ENCODE measurements at places on chromosomes 1 and 21. TPM values are rescaled to one million over a fixed set of nuclear protein-coding genes. Genes with fewer than 3 reads are reported as not detected.

- no peak overlapping the region for H3K4me3 ChIP-seq
- no peak overlapping the region for H3K27ac ChIP-seq
- H3K36me3 ChIP-seq = peaks cover 2% of the 10 kb centered on the region
- no peaks in the 10 kb centered on the region for H3K27me3 ChIP-seq
- no peak for DNase-seq
- peaks cover 4% of the 10 kb centered on the region for H3K4me1 ChIP-seq
These were observed 23.4 kb downstream of the RCAN3 start for GRCh38 chr1:24526045-24526444.

DNA sequence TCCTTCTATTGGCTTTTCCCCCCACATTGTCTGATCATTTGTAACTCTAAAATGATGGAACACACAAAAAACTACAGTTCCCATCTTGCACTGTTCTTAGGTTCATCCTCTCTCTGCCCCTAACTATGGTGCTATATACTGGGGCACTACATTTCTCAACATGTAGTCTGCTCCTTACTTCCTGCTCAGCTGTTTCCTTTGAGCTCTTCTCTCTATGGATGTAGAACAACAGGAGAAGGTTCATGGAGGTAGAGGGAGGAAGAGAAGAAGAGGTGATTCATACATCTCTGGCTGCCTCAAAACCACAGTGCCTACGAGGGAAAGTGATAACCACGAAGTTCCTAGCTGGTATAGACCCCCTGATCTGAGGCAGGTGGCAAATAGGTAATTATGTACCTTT is 7.0 kb upstream of the C1orf146 start:
- H3K36me3 ChIP-seq = no peaks in the 10 kb centered on the region
- H3K4me1 ChIP-seq = no peaks in the 10 kb centered on the region
- no peak overlapping the region for H3K27ac ChIP-seq
- H3K27me3 ChIP-seq = no peaks in the 10 kb centered on the region
- no peak overlapping the region for H3K4me3 ChIP-seq
- DNase-seq = no peak

DNA sequence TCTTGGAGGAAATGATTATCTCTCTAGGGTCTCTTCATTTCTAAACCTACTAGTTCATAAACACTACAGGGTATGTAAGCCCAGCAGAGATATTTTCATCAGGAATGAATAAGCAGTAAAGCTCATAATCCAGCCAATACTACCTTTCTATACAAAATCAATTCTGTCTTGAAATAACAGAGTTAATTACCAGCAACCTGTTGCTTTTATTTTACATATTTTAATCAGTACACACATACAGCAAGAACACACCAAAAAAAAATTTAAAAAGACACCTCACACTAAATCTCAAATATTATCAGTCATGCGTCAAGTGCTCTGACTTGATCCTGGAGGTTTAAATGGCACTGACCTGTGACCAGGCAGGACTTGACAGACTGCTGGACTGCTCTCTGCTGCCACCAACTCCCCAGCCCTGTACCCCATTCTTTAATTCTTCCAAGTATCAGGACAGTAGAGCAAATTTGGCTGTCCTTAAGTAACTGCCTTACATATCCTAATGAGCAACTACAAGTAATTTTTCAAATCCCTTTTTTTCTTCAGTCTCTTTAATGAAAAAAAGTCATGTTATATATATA is 98.5 kb downstream of the CDC42BPA start:
- H3K36me3 ChIP-seq = no peaks in the 10 kb centered on the region
- peaks cover 26% of the 10 kb centered on the region for H3K4me1 ChIP-seq
- no peak overlapping the region for H3K27ac ChIP-seq
- no peak overlapping the region for H3K4me3 ChIP-seq
- no peaks in the 10 kb centered on the region for H3K27me3 ChIP-seq

DNA sequence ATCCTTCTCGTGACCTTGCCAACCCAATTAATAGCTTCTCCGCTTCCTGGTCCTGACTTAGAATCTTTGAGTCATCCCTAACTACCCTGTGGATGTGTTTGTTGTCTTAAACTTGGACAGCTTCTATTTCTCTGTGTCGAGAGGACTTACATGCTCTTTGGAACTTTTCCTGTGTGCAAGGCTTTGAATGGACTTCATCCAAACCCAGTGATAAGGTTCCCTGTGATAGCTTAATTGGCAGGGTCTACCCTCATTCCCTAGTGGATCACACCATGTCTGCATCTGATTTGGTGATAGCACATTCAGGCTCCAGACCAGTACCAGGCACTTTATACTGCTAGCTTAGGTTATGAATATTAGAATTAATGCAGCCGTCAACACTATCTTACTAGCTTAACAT is 378.2 kb upstream of the KAZN start:
- H3K36me3 ChIP-seq = no peaks in the 10 kb centered on the region
- no peak overlapping the region for H3K4me3 ChIP-seq
- H3K27ac ChIP-seq = no peak overlapping the region

GRCh38 chr1:59295618-59296017 is 1.3 kb upstream of the FGGY start:
- no peaks in the 10 kb centered on the region for H3K36me3 ChIP-seq
- no peak overlapping the region for H3K4me3 ChIP-seq
- no peaks in the 10 kb centered on the region for H3K27me3 ChIP-seq
- H3K27ac ChIP-seq = peak overlapping the region; percentile 100

- no peak overlapping the region for H3K4me3 ChIP-seq
- peak; percentile 91 for DNase-seq
- no peaks in the 10 kb centered on the region for H3K36me3 ChIP-seq
- H3K4me1 ChIP-seq = no peaks in the 10 kb centered on the region
These were observed 85.5 kb downstream of the DDAH1 start for GRCh38 chr1:85379203-85380136.

- no peak overlapping the region for H3K4me3 ChIP-seq
- no peak overlapping the region for H3K27ac ChIP-seq
- no peaks in the 10 kb centered on the region for H3K27me3 ChIP-seq
- H3K36me3 ChIP-seq = peaks cover 3% of the 10 kb centered on the region
- peak; percentile 23 for DNase-seq
- peaks cover 16% of the 10 kb centered on the region for H3K4me1 ChIP-seq
These were observed 5.8 kb downstream of the C21orf58 start for GRCh38 chr21:46317710-46318463.

- no peaks in the 10 kb centered on the region for H3K4me1 ChIP-seq
- no peak within 1 kb of the TSS for H3K27ac ChIP-seq
- no peaks in the 10 kb centered on the region for H3K36me3 ChIP-seq
- DNase-seq = peak; percentile 32
- no peaks in the 10 kb centered on the region for H3K27me3 ChIP-seq
These were observed at the start of gene TMEM54 for GRCh38 chr1:32900956-32901822. Gene TMEM54 (minus strand): TSS chr1:32901389. CDS start chr1:32901238, 151 bp downstream.

DNA sequence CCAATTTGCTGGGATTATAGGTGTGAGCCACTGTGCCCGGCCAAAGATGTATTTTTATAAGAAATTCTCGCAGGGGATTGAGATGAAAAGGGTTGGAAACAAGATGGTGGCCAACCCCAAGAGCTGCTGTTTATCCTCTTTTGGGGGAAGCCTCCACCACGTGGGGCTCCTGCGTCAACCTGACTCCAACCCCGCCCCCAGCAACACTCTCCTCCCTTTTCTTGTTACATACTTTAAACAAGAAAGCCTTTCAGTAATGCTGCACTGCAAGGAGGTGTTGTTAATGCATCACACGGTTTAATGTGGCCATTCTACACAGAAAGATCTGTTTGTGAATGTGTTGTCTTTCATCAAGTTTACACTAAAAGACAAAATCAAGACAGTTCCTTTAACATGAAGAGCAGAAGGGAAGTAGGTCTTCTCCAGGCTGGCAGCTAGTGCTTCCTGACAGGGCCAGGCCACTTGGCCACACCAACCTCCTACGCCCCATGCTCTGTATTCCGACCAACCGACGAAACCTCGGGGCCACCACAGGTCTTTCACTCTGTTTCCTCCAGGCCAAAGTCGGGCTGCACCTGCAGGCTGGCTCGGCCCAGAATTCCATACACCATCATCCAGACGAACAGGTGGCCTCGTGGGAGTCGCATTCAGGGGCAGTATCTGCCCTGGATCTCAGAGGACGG is 25.9 kb downstream of the C2CD2 start:
- H3K4me3 ChIP-seq = no peak overlapping the region
- no peaks in the 10 kb centered on the region for H3K36me3 ChIP-seq
- peaks cover 23% of the 10 kb centered on the region for H3K4me1 ChIP-seq
- H3K27me3 ChIP-seq = no peaks in the 10 kb centered on the region
- no peak for DNase-seq

The ADCY10 gene
- total RNA-seq = not detected

GRCh38 chr1:180384286-180385005 is 117.9 kb downstream of the ACBD6 start:
- H3K27ac ChIP-seq = no peak overlapping the region
- H3K36me3 ChIP-seq = peaks cover 12% of the 10 kb centered on the region
- H3K27me3 ChIP-seq = no peaks in the 10 kb centered on the region
- no peak for DNase-seq
- no peak overlapping the region for H3K4me3 ChIP-seq

The CFAP126 gene
- total RNA-seq = 6.5 TPM

GRCh38 chr1:87250336-87250735 is 78.3 kb upstream of the LMO4 start:
- DNase-seq = no peak
- H3K27me3 ChIP-seq = no peaks in the 10 kb centered on the region
- H3K4me1 ChIP-seq = no peaks in the 10 kb centered on the region
- H3K27ac ChIP-seq = no peak overlapping the region

Measured in lung (tissue), 17 donors.